ENCODE measurements at places on chromosomes 16 and 17.

GRCh38 chr16:15950161-15950854, 892 bp downstream of the ABCC1 start:
- no peak for DNase-seq

DNA sequence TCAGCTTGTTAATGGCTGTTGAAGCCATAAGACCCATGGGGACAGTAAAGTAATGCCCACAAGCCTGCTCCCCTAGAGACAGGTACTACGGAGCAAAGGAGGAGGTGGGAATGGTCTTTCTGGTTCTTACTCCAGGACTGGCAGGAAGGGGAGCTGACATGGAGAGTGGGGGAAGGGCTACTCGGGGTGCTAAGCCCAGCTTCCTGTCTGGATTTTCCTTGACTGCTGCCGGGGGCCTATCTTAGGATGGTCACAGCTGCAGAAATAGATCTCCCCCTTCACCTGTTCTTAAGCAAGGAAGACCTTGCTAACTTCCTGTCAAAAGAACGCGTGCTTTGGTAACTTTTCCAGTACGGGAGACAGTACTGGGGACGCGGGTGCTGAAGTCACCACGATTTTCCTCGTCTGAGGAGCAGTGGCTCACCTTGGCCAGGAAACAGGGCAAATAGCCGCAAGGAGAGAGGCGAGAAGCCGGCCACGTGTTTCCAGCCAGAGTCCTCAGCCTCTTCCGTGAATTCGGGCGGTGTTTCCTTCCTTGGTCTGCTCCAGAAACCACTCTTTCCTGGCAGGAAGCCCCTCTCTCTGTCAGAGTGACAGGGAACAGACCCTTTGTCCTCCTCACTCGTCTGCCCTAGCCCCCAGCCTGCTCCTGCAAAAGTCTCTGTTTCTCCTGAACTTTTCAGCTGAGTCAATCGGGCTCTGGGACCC, 656 bp upstream of the PRR29 start:
- DNase-seq = peak; percentile 46

DNA sequence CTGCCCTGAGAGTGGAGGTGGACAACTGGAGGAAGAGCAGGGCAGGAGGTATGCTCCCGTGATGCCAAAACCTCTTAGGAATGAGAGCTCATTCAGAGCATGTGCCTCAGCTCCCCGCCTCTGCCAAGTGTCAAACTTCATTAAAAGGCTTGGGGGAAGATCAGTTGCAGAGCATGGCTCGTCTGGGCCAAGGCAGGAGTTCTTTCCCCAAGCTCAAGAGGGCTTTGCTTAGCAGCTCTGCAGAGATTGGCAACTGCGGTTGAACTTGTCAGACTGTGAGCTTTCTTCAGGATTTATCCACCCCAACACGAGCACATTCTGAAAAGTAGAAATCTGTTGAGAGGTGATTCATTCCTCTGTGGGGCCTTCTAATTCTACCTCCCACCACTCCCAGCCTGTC, 248.1 kb downstream of the HS3ST3A1 start:
- DNase-seq = no peak

DNA sequence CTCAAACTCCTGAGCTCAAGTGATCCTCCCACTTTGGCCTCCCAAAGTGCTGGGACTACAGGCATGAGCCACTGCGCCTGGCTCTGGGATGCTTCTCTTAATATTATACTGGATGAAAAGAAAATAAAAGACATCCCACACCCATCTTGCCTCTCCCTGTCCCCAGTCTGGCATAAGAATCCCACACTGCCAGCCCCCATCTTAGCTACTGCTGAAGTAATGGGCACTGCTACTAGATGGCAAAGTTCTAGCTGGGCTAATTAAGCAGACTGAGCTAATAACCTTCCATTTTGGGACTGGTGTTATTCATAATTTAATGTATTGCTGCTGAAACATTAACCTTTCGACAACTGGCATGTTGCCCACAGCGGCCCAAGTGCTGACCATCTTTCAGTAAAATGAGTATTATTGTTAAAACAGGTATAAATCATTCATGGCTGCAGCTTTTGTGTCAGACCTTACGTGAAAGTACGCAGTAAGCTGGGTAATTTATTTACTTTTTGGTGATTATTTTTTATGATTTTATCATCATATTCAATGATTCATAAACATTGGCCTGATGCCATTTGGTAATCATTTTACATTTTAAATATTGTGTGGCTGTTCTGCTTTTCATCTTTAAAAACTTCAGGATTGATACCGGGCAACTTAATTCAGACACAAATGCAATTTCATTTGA, 47.4 kb upstream of the ZFHX3 start:
- DNase-seq = no peak

GRCh38 chr17:65394811-65395472, 166.5 kb downstream of the AXIN2 start:
- DNase-seq = no peak
